ENCODE measurements at places on chromosomes 16 and 17.

DNA sequence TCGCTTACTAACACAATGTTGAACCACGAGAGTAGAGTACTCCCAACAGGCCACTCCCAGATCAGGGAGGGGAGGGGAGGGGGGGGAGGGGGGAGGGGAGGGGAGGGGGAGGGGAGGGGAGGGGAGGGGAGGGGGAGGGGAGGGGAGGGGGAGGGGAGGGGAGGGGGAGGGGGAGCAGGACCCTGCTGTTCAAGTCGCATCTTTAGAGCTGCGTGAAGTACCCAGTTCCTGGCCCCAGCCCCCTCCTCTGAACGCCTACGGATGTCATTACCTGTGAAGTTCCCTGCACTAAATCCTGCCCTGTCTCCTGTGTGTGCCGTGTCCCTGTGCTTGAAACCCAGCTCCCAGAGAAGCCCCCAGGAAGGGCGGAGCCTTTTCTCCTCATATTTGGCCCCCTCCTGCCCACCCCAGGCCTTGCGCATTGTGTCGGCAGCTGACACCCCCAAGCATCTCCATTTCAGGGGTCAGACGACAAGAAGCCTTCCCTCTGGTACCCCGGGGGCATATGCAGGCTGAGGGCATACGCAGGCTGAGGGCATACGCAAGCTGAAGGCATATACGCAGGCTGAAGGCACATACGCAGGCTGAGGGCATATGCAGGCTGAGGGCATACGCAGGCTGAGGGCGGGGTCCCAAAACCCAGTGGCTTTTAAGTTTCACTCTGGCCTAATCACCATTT, 330.2 kb downstream of the C16orf95 start:
- DNase-seq = no peak

GRCh38 chr17:56130631-56131030, 22.6 kb upstream of the ANKFN1 start:
- DNase-seq = no peak

- no peak for DNase-seq
These were observed 906 bp upstream of the FOXL1 start for GRCh38 chr16:86577314-86577971.

- DNase-seq = no peak
These were observed 1.0 kb upstream of the IGF2BP1 start for GRCh38 chr17:48995974-48996721.

GRCh38 chr17:17119106-17119505, 76.8 kb downstream of the MPRIP start:
- no peak for DNase-seq

- no peak for DNase-seq
These were observed 491.3 kb upstream of the HSBP1 start for GRCh38 chr16:83316458-83316857.

- no peak for DNase-seq
These were observed 17.1 kb downstream of the GGA3 start for GRCh38 chr17:75244133-75244866.

DNA sequence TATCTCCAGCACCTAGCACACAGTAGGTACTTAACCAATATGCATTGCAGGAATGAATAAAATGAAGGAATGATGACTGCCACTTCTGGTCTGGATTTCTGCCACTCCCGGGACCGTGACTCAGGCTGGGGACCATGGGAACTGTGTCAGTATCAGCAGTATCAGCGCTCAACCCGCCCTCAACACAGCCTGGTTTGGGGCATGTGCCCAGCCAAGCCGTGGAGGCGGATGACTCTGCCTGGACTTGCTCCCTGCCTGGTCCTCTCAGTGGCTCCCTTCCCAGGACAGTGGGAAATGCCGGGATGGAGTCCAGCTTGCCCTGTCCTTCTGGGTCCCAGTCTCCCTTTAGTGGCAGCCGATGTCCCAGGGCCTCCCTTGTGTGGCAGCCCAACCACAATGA, 55.1 kb downstream of the SRCIN1 start:
- DNase-seq = no peak

- no peak for DNase-seq
These were observed 224.0 kb downstream of the IRX3 start for GRCh38 chr16:54062361-54063278.

GRCh38 chr16:750485-750884, 9.7 kb upstream of the CIAO3 start:
- no peak for DNase-seq

- DNase-seq = no peak
These were observed 6.6 kb downstream of the VAT1 start for GRCh38 chr17:43015579-43015978.

DNA sequence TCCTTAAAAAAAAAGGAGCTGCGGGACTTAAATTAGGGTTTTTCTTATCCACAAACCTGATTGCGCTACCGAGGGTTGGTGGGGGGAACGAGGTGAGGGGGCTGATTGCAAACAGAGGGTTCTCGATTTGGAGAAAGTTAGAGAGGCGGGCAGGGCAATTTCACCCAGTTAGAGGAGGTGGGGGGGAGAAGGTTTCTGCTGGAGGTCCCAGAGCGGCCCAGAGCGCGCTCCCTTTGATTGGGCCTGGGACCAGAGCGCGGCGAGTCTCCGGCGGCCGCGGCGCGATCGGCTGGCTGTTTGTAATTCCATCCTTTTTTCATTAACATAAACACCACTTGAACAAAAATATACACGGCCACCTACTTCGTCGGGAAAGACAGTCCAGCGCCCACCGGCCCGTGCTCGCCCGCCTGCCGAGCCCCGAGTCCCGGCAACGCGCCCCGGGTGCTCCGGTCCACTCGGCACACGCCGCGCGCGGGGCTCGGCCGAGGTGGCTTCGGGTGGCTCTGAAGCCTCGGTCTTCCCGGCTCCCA, 13.3 kb upstream of the FOXF1 start:
- DNase-seq = no peak

DNA sequence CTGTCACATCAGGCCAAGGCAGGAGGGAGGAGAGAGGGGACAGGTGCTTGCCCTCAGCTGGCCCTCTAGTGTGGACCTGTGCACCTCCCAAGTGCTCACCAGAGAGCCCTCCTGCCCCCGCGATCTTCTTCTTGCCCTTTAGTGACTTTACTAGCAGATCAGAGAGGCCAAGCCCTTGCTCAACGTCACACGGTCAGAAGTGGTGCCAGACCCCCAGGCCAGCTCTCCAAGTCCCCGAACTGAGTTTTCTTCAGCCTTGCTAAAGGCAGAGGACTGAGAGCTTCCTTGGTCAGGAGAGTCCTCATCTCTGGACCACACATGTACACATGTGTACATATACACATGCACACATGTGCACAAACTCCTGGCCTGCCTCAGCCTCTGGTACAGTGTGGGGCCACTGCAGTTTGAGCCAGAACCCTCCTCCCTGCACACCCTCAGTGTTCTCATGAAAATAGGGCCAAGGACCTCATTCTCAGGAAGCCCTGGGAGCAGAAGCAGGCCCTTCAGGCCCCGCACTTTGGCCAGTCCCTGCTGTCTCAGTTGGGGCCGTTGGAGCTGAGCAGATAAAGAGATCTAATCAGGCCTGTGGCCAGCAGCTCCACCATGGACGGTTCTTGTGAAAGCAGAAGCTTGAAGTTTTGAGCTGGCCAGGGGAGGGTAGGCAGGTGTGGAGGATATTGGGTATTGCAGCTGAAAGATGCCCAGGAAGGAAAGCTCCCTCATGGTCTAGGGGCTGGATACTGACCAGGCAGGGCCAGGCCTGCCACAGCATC, 7.4 kb upstream of the EPX start:
- no peak for DNase-seq

- DNase-seq = no peak
These were observed 13.6 kb downstream of the HSD11B2 start for GRCh38 chr16:67444259-67445125.
